ENCODE measurements at places on chromosomes 2 and 18.
A peak's percentile ranks its signal among the peaks of the same experiment; 100 is the strongest.

DNA sequence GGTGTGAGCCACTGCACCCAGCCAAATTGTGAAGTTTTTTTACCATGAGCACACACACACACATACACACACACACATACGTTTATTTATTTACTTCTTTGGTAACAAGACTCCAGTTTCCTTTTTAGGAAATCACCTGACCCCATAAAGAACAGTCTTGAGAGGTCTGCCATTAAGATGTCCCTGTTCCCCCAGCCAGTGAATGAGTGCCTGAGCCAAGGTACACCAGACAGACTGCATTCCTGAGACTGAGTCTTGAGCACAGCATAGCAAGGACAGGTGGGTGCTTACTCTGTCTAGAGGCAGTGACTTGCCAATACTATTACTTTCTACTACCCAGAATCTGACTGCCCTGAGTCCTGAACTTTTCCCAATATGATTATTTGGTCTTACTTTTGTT is 167.2 kb upstream of the SATB2 start:
- no peak for DNase-seq

GRCh38 chr2:173644146-173644545 is 289.5 kb downstream of the CDCA7 start:
- peak; percentile 60 for DNase-seq

GRCh38 chr2:10919410-10919770 is 7.7 kb downstream of the KCNF1 start:
- DNase-seq = no peak

DNA sequence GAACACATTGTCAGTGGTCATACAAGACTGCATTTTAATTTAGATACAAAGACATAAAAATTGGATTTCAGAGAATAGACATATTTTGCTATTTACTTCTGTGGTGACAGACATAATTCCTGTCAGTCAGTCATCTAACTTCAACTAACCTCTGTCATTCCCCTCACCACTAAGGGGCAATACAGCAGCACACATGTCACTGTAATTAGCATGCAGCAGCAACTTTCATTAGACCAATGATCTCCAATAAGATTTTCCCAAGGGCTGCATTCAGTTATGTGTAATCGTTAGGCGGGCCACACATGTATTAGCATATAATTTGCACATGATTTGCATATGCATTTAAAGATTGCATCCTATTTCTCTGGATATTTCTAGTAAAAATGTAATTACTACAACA is 624.5 kb downstream of the NR4A2 start:
- no peak for DNase-seq

DNA sequence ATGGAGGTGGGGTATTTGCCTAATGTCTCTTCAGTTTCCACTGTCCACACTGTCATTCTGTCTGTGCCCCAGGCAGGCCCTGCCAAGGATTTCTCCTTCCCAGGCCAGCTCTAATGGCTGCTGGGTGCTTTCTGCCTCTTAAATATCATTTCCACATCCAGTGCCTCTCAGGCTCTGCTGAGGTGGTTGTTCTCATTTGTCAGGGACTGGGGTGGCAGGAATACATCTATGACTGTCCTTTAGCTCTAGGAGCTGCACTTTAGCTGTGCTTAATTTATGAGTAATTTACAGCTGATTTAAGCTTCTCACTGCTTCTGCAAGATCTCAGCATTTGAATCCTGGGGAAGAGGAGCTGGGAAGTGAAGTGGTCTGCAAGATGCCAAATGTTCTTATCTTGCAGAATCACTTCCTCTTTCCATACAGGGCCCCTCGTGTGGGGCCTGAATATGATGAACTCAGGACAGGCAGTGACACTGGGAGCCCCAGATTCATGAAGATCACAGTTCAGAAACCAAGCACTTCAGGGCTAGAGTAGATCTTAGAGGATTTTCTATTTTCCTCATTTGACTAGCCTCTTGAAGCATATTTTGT is 150.2 kb downstream of the FSHR start:
- DNase-seq = no peak

DNA sequence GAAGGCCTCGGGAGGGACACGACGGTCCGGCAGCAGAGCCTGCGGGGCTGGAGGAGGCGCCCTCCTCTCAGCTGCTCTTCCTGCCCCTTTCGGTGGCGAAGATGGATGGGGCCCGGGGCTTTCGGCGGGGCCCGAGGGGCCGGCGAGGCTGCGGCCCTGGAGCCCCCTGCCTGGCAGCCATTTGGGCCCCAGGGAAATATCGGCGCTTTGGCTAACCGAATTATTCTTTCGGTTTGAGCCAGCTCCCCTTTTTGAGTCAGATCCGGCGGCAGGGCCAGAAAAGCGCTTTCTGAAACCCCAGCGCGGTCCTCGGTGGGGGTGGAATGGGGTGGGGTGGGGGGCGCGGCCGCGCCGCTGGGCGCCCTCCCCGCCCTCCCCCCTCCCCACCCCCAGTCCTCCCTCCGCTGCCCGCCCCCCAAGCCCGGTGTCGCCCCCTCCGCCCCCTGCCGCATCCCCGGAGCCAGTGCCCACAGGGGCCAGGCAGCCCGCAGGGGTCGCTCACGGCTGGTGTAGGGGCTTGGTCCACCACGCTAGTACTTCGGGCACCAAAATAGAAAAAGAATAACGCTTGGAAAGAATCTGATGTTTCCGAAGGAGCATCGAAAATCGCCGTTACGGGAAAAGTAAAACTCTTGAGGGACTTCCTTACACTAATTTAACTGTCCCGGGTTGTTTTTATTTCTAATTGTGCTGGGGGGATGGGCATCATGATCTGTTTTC is 9.1 kb upstream of the ARID5A start:
- DNase-seq = peak; percentile 61

DNA sequence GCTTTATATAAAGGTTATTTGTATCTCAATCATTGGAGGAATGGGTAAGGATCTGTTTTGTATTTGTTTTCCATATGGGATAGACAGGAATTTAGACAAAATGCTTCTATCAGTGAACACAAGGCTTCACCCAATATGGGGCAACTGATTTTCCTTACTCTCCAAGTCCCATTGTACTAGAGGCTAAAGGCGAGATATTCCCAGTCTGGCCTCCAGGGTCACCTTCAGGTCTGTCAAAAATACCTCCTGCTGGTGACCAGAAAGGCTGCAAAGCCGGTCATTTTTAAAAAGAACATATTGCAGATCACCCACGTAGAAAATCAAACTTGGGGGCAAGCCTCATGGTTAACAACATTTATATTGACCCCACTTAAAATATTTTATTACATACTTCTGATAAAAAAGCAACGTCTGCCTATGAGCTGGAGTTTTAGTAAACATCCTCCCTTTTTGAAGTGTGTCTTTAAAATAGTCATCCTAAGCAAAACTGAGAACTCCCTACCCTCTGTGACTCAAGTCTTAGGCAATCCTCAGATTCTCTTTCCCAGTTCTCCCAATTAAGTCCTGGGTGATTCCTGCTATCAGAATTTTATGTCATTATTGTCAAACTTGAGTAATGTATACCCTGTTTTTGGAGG is 276.6 kb downstream of the MREG start:
- DNase-seq = no peak

GRCh38 chr2:159193791-159194190 is 92.7 kb downstream of the WDSUB1 start:
- no peak for DNase-seq

GRCh38 chr2:140422759-140423158 is 1642.6 kb upstream of the NXPH2 start:
- DNase-seq = no peak

DNA sequence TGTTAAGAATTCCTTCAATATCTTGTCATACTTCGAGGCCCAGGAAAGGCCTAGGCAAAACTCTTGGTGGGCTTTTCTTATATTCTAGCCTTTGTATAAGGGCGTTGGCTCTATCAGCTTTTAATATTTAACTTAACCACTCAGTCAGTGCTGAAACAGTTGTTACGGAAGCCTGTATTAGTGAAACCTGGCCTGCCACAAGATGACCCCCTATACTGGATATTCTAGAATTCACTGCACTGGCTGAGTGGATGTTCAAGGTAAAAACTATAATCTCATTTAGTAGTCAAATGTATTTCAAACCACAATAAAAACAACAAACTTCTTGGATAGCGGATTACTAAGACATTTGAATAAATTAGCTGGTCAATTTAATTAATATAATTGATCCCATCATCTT is 91.7 kb upstream of the HNMT start:
- DNase-seq = no peak

DNA sequence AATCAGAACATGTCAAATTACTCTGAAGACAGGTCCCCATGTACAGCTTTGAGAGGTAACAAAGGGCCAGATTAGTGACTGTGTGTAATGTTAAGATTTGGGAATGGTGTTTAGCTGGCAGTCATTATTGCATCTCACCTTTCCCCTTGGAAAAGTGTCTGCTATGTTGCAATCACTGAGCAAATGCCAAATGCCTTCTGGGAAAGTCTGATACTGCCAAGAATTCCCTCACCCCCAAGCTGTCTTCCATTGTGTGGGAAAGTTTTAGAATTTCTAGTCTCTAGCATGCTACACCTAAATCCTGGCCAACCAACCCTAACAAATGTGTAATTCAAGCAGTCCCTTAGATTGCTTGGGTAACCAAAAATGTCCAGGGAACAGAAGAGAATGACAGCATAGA is 13.6 kb upstream of the PELI1 start:
- peak; percentile 76 for DNase-seq

Measured in astrocyte of the hippocampus (primary cell).